Left hindlimb (tissue), 1 donor: ENCODE measurements at places on chromosomes 11 and 22.

GRCh38 chr22:22935056-22935545, 47.5 kb downstream of the IGLL5 start:
- DNase-seq, result no peak

DNA sequence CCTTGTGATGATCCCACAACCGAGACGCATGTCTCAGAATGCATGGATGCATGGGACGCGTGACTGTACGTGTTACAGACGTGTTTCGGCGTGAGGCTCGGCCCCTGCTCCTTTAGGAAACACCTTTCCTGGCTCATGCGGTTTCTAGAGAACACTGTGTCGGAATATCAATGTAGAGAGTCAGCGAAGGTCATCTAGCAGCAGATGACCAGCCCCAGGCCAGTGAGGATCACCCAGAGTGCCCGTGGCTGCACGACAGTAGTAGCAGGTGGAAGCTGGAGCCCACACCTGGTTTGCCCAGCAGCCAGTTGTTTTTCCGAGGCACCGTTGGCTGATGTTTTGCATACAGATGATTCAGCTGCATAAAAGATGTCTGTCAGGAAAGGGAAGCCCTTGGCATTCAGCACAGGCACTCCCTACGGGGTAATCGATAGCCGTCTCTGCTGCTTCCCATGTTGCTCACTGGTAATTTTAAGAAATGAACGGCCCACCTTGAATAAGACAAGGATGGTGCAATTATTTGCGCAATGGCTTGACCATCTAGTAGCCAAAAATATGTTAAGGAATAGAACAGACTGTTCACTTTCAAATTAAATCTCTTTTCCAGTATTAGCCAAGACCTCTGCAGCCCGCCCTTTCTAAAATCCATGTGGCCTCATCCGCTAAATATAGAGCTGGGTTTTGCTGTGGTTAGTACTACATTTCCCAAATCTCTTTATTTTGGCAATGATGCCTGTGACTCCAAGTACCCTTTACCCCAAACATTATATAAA, 1.1 kb upstream of the CLTCL1 start:
- DNase-seq, result no peak

DNA sequence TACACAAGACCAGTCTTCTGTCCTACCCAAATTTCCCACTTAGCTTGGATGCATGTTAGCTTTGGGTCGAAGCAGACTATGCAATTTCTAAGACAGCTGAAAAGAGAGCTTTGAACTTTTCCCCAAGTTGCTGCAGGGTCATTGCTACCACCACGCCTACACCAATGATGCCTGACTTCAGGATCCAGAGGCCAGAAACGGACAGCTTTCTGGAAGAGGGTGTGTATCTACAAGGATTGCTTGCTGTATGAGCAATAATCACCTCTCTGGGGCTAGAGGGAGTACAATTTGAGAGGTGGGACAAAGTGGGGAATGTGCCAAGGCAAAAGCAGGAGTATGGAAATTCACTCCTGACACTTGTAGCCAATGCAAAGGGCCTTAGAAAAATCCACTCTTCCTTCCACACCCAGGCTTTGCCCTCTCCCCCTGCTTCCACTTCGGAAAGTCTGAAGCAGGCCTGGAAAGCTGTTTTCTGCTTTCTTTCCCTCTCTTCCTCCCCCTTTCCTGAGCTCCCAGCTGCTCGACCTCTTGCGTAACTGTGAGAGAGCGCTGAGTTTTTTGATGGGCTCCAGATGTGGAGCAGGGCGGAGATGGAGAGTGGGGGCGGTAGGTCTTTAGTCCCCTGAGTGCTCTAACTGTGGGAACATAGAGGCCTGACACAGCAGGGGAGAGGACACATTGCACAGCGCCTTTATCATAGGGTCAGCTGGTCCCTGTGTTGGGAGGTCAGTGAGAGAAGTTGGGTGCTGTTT, 2.1 kb upstream of the PHLDB1 start:
- peak; percentile 92 for DNase-seq

DNA sequence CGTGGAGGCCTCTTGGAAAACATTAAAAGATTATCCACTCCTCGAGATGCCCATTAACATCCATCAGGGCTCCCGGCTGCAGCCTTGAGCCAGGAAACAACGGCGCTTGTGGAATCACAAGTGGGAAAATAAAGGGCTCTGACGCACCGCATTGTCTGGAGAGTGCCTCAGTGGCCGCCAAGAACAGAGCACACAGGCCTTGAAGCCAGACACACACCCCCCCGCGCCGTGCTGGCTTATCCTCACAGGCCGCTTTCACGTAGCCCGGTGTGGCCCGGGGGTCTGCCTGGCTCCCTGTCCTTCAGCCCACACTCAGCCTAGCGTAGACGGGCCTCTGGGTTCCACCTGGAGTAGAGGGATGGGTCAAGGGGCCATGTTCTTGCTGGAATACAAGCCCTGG, 1020.5 kb downstream of the BRD1 start:
- DNase-seq, result no peak

DNA sequence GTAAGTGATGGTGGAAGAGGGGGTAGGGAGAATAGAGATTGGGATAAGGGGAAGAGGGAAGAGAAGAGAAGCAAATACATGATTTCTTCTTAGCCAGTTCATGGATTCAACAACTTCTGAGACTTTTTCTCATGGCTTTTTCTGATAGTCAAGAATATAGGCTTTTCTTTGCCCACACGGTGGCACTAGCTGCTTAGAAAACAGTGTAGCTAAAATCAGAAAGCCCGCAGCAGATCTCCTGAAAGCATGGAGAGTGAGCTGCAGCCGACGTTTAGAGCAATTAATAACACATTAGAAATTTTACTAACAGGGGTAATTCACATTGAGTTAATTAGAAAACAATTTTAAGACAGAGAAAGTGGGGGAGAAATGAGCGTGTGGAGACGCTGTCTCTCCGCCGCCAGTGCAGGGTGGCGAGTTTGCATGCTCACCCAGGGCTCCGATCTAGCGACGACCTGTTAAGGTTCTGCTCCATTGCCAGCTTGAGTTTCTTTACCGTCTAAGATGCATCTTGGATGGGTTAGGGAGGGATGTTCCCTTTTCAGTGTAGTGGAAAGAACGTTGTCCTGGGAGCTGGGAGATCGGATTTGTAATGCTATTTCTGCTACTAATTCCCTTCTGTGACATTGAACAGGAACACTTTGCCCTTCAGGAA, 3.3 kb upstream of the RAG1 start:
- peak; percentile 54 for DNase-seq

GRCh38 chr11:110524238-110524637, 94.5 kb downstream of the FDX1 start:
- DNase-seq, result no peak

DNA sequence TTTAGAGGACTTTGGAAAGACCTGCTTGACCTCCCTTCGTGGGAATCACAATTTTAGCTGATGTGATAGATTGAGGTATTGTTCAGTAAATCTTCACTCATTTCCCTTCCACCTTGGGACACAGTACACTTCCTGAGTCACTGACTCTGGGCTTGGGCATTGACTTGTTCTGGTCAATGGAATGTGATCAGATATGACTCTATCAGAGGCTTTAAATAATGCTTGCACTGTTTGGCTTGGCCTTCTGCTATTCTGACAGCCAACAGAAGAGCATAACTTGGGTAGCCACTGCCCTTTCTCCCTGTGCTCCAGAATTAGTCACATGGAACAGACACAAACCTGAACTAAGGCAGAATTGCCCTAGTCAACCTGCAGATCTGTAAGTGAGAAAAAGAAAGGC, 12.5 kb downstream of the PRR5L start:
- no peak for DNase-seq

- DNase-seq, result no peak
Measured at GRCh38 chr11:70926543-70927201, 325.7 kb downstream of the SHANK2 start.

- DNase-seq, result no peak
Measured at GRCh38 chr22:24040946-24041345, 29.8 kb downstream of the CABIN1 start.
